ENCODE measurements at places on chromosomes 16 and 17.

GRCh38 chr17:60301649-60302048 lies 90.3 kb downstream of the USP32 start:
- DNase-seq = no peak

GRCh38 chr17:35519906-35520442 lies 17.5 kb downstream of the SLFN12L start:
- DNase-seq = no peak

GRCh38 chr17:52147872-52148271 lies 10.6 kb downstream of the CA10 start:
- no peak for DNase-seq

DNA sequence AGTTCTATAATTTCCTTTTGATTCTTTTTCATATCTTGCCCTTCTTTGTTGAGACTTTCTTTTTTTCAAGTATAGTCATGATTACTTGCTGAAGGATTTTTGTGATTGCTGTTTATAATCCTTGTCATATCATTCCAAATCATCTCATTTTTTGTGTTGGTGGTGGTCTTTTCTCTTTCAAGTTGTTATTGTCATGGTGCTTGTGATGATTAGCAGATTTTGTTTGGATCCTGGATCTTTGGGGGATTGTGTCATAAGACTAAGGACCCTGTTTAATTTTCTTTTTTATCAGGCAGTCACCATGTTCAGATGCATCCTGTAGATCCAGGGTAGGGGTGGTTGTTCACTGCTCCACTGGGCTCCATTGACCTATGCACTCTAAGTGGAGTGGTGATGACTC lies 254.4 kb upstream of the FOXF1 start:
- DNase-seq = no peak

- DNase-seq = no peak
Observed at GRCh38 chr17:58210922-58211321, 8.1 kb downstream of the MKS1 start.

GRCh38 chr17:83081684-83082201 lies 2.3 kb downstream of the METRNL start:
- DNase-seq = no peak

- no peak for DNase-seq
Observed at GRCh38 chr16:3984111-3985060, 103.9 kb upstream of the CREBBP start.

Data from stimulated activated CD4-positive, alpha-beta T cell treated with anti-CD3 and anti-CD28 coated beads, Interleukin-1b, Interleukin-23, amount 100 ng/mL, for 48 hours (primary cell).